Breast epithelium (tissue), 4 donors: ENCODE measurements at places on chromosomes 3 and 15. TPM values are rescaled to one million over a fixed set of nuclear protein-coding genes. Genes with fewer than 3 reads are reported as not detected.
A peak's percentile ranks its signal among the peaks of the same experiment; 100 is the strongest.

DNA sequence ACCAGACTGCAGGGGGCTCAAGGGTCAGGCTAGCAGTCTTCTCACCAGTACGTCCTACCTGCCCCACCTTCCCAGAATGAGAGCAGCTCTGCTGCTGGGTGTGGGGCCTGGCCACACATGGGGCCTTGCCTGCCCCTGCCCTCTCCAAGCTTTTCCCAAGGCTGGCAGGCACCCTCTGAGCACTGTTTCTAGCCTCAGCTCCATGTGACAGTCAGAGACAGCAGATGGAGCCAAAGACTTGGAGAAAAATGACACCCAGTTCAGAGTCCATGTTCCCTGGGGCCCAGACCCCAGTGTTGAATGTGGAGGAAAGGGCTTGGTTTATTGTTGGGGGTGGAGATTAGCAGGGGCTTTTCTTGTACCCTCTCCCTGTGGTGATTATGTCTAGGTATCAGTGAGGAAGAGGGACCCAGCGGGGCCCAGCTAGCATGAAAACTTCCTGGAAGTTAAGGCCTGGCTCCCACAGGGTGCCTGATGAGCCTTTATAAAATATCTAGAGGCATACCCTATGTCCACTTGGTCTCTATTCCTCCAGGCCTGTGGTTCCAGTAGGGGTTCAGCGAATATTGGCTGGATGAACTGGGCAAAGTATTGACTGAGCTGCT lies 153.8 kb downstream of the EEFSEC start:
- H3K4me3 ChIP-seq = no peak overlapping the region
- H3K36me3 ChIP-seq = no peaks in the 10 kb centered on the region
- H3K27me3 ChIP-seq = no peaks in the 10 kb centered on the region
- DNase-seq = peak; percentile 3
- no peaks in the 10 kb centered on the region for H3K4me1 ChIP-seq

- no peaks in the 10 kb centered on the region for H3K4me1 ChIP-seq
- H3K4me3 ChIP-seq = no peak overlapping the region
- DNase-seq = no peak
- no peaks in the 10 kb centered on the region for H3K36me3 ChIP-seq
Measured at GRCh38 chr3:21393683-21394311, 357.2 kb downstream of the ZNF385D start.

- no peak for DNase-seq
- H3K27me3 ChIP-seq = no peaks in the 10 kb centered on the region
- no peak overlapping the region for H3K4me3 ChIP-seq
- H3K36me3 ChIP-seq = no peaks in the 10 kb centered on the region
- H3K27ac ChIP-seq = no peak overlapping the region
- H3K4me1 ChIP-seq = peaks cover 6% of the 10 kb centered on the region
Measured at GRCh38 chr3:14398797-14399106, 3.7 kb upstream of the SLC6A6 start.

- no peaks in the 10 kb centered on the region for H3K27me3 ChIP-seq
- H3K4me3 ChIP-seq = no peak overlapping the region
- no peaks in the 10 kb centered on the region for H3K36me3 ChIP-seq
- no peaks in the 10 kb centered on the region for H3K4me1 ChIP-seq
Measured at GRCh38 chr3:137385922-137386321, 378.2 kb upstream of the SOX14 start.

DNA sequence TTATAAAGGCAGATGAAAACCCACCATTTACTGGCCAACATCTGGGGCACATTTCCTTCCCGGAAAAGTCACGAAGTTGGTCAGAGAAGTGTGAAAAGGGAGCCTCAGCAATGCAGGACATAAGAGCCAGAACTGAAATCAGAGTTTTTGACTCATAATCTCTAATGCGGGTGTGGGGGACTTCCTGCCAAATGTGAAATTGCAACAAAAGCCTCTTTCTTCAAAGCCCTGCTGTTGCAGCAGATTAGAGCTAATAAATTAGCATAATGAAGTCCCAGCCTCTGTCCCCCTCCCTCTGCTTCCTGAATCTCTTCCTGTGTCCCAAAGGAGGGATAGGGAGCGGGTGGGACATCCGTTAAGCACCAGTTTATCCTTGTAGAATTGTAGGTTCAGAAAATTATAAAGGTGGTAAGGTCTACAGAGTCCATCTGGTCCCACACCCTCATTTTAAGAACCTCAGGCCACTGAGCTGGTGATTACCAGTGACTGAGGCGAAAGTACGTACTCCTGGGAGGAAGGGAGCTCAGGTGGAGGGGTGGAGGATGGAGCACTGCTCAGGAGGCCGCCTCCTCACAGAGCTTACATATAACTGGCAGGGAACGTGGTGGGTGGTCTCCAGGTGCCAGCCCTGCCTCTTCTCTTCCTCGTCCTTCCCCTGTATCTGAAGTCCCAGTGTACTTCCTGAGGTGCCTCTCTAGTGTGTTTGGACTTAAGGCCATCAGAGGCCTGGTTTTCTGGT lies 35.0 kb downstream of the ST6GAL1 start:
- H3K27ac ChIP-seq = no peak overlapping the region
- no peaks in the 10 kb centered on the region for H3K36me3 ChIP-seq
- no peaks in the 10 kb centered on the region for H3K4me1 ChIP-seq
- H3K4me3 ChIP-seq = no peak overlapping the region
- no peak for DNase-seq
- H3K27me3 ChIP-seq = no peaks in the 10 kb centered on the region

DNA sequence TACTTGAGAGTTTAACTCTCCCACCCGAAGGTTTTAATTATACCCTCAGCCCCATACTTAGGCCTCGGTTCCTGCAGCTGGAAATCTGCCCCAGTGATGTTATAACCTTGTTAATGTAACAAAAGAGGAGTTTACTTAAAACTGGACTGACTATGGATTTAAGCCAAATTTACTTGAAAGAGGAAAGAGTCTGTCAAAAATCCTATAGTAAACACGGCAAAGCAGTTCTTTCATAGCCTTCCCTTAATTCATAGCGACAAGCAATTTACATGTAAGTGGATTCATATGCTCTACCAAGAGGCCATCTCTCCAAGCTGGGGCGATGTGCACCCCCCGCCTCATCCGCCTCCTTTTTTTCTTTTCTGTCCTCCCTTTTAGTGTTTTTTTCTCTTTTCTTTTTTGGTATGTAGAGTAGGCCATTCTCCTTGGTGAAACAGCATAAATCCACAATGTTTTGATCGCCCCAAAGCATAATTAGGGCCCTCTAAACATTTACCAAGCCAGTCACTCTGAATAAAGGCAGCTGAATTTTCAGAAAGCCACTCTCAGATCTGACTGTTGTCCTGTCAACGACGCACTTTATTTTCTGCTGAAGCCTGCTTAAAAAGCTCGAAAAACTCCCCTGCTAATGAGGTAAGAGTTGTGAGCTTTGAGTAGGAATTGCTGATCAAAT lies 373.1 kb upstream of the WNT5A start:
- no peak overlapping the region for H3K27ac ChIP-seq
- H3K4me3 ChIP-seq = no peak overlapping the region
- no peaks in the 10 kb centered on the region for H3K27me3 ChIP-seq
- no peaks in the 10 kb centered on the region for H3K36me3 ChIP-seq
- H3K4me1 ChIP-seq = no peaks in the 10 kb centered on the region
- no peak for DNase-seq

GRCh38 chr3:97711654-97712053 lies 52.9 kb upstream of the ARL6 start:
- H3K27ac ChIP-seq = no peak overlapping the region
- no peak for DNase-seq
- H3K4me3 ChIP-seq = no peak overlapping the region
- no peaks in the 10 kb centered on the region for H3K36me3 ChIP-seq
- no peaks in the 10 kb centered on the region for H3K4me1 ChIP-seq
- no peaks in the 10 kb centered on the region for H3K27me3 ChIP-seq

GRCh38 chr15:68421115-68421551 lies 10.8 kb downstream of the ITGA11 start:
- no peaks in the 10 kb centered on the region for H3K27me3 ChIP-seq
- H3K27ac ChIP-seq = peak overlapping the region; percentile 48
- no peak overlapping the region for H3K4me3 ChIP-seq
- H3K4me1 ChIP-seq = no peaks in the 10 kb centered on the region

- no peak overlapping the region for H3K4me3 ChIP-seq
- no peaks in the 10 kb centered on the region for H3K27me3 ChIP-seq
- no peaks in the 10 kb centered on the region for H3K4me1 ChIP-seq
Measured at GRCh38 chr3:14200276-14200675, 21.7 kb downstream of the LSM3 start.

DNA sequence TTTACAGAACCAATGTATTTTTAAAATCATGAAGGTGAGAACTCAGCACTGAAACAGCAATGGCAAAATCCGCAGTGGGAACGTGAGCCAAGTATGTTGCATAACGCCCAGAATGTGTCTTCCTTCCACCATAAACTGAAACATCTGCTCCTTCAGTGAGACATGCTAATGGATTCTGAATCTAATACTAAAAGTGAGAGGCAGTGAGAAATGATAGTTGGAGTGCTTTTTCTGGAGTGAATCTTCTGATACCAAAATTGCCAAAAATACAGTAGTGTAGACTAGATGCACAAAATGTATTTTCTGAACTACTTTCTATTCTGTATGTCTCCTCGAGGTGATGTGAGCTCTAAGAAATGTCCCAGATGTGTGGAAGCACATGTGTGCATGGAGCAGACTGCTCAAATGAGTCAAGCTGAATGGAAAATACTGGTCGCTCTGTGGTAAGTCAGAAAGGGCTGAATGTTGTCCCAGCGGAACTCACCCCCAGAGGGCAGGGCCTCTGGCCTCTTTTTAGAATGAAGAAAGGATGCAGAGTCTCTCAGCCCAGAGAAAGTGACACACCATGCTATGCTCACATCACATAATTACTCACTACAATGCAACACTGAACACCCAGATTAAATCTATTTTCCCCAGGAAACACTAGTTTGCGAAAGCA lies 73.0 kb downstream of the ATP10A start:
- H3K36me3 ChIP-seq = no peaks in the 10 kb centered on the region
- no peaks in the 10 kb centered on the region for H3K27me3 ChIP-seq
- no peak for DNase-seq
- no peaks in the 10 kb centered on the region for H3K4me1 ChIP-seq
- peak overlapping the region; percentile 77 for H3K27ac ChIP-seq

DNA sequence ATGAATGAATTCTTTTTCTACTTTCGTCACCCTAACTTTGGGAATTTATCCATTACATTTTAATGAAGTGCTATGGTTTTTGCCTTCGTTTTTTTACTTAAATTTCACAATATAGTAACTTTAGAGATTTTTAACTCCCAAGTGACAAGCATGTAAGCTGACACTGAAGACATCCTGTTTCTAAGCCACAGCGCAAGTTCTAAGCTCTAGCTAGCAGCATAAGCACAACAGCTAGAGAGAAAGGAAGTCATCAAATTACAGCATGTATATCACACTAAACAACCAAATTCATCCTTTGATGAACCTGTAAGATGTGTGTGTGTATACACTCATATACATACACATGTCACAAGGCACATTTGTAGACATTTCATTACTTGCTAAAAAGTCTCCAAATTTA lies 119.3 kb downstream of the P3H2 start:
- no peak for DNase-seq
- H3K4me1 ChIP-seq = no peaks in the 10 kb centered on the region
- no peak overlapping the region for H3K4me3 ChIP-seq
- no peaks in the 10 kb centered on the region for H3K36me3 ChIP-seq
- H3K27me3 ChIP-seq = no peaks in the 10 kb centered on the region

DNA sequence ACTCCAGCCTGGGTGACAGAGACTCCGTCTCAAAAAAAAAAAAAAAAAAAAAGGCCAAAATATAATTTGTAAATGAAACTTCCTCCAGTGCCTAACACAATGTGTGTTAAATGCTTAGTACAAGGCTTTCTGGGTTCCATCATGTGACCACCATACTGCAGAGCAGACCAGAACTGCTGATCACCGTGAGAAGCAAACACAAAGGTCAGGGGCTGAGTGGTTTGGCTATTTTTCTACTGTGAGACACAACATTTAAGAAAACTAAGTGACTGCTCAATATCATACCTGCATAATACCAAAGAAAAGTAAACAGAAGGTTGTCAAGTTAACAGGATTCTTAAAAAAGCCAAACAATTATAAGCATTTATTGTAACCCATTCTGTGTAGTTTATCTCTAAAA lies 13.2 kb downstream of the ABCC5 start:
- H3K4me3 ChIP-seq = no peak overlapping the region
- no peaks in the 10 kb centered on the region for H3K4me1 ChIP-seq
- H3K36me3 ChIP-seq = no peaks in the 10 kb centered on the region
- H3K27me3 ChIP-seq = no peaks in the 10 kb centered on the region

DNA sequence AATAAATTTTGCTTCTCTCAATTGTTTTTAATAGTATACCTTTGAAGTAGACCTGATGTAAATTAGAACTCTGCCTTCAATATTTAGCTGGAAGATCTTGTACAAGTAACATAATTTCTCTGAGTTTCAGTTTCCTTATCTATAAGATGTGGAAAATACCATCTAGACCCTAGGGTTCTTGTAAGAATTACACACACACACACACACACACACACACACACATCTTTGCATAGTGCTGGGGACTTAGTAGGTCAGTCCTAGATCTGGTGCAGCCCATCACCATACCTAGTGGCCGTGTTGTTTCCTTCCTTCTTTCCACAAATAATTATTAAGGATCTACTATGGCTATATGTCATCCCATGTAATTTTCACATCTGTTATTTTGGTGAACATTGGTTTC lies 11.0 kb downstream of the TRAT1 start:
- H3K27me3 ChIP-seq = no peaks in the 10 kb centered on the region
- no peak for DNase-seq
- no peak overlapping the region for H3K27ac ChIP-seq
- H3K4me3 ChIP-seq = no peak overlapping the region
- H3K4me1 ChIP-seq = no peaks in the 10 kb centered on the region

- H3K4me3 ChIP-seq = no peak overlapping the region
- DNase-seq = no peak
- H3K27me3 ChIP-seq = no peaks in the 10 kb centered on the region
- no peaks in the 10 kb centered on the region for H3K36me3 ChIP-seq
- H3K27ac ChIP-seq = no peak overlapping the region
Measured at GRCh38 chr3:14246414-14246813, 67.8 kb downstream of the LSM3 start.

Gene PLS1
- 15.7 TPM for total RNA-seq

Gene CADPS
- 0.15 TPM for total RNA-seq

Gene CLDN1
- total RNA-seq = 0.80 TPM

Gene TNIK
- 10.2 TPM for total RNA-seq

Gene ATP13A5
- total RNA-seq = not detected

Gene ISLR
- total RNA-seq = 71.8 TPM
